Mesenchymal stem cell (in vitro differentiated cells and primary cell): ENCODE measurements at places on chromosomes 2 and 18.

DNA sequence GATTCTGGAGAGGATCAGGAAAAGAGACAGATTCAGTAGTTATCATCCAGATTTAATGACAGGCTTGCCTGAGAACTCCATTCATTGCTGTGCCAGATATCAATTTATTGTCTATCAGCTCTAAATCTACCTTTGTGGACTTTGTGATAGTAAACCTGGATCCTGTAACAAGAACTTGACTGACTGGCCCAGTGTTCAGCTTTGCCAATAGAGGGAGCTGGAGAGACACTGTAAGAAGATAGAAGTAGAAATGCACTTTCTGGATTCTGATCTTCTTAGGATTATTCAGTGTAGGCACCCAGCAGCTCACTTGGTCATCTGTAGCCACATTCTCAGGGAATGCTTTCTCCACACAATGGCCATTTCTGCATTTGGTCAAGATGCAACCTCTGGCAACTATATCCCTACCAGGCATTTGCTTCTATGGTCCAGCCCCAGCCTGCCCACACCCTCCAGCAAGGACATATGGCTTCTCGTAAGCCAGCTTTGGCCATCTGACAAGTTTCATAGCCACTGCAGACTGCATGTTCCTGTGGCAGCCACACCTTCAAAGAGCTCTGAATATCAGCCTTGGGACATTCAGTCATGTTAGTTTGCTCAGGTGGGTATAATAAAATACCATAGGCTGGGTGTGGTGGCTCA, 6.1 kb upstream of the SERPINB8 start:
- DNase-seq = peak; percentile 74

DNA sequence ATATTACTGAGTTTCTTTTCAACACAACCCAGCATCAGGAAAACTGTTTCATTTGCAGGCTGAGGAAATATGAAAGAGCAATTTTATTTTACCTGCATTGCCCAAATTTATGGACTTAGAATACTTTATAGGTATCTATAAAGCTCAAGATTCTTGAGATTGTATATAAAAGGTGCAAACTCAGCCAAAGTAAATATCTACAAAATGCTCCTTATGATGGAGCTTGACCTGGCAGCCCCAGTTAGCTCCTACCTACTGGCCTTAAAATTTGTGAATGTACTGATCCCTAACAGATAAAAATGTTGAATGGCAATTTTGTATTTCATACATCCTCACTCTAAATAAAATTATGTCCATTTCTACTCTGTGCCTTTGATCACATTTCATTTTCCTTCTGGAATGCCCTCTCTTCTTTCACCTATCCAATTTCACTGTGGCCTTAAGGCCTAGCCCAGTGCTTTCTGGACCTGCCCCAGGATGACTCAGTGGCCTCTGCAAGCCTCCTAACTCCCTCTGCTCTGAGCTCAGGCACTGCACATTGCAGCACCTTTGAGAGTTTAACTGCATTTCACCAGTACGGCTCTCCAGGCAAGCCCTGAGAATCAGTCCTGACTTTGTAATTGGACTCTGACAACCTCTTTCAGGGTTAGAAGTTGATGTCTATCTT, 125.9 kb downstream of the ANTXR1 start:
- peak; percentile 75 for DNase-seq

DNA sequence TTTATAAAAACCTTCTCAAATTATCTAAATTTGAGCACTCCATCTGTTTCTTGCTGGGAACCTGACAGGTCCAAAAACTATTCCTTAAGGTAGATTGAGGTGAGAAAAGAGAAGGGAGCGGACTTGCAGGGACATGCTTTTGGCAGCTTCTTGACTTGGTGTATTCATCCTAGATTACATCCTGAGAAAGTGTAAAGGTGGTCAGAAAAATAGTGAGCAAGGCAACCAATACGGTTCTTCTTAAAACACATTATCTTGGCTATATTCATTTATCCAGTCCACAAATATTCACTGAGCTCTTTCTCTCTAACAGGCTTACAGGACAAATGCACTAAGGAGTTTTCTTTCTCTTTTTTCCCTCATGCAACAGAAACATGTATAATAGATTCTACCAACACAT, 230.0 kb downstream of the LRP1B start:
- no peak for DNase-seq

GRCh38 chr2:151217343-151217742, 44.3 kb downstream of the RBM43 start:
- DNase-seq = no peak

GRCh38 chr2:100259106-100259505, 63.2 kb downstream of the LONRF2 start:
- DNase-seq = no peak
